ENCODE measurements at places on chromosomes 7 and 10.

- DNase-seq = no peak
These were observed 4.8 kb downstream of the ADCK2 start for GRCh38 chr7:140677496-140677895.

- DNase-seq = no peak
These were observed 159.8 kb upstream of the STEAP1 start for GRCh38 chr7:89994483-89994882.

- no peak for DNase-seq
These were observed 6.1 kb upstream of the CPA4 start for GRCh38 chr7:130286881-130287280.

DNA sequence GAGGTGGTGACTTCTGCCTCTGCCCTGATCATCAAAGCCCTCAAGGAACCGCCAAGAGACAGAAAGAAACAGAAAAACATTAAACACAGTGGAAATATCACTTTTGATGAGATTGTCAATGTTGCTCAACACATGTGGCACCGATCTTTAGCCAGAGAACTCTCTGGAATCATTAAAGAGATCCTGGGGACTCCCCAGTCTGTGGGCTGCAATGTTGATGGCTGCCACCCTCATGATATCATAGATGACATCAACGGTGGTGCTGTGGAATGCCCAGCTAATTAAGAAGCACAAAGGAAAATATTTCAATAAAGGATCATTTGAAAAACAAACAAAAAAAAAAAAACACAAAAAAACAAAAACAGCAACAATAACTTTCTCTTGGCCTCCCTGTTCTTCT is 59.5 kb upstream of the TOMM7 start:
- no peak for DNase-seq

- no peak for DNase-seq
These were observed 199.9 kb downstream of the TAX1BP1 start for GRCh38 chr7:27939893-27940292.

All from amygdala (tissue), 56 donors.